ENCODE measurements at places on chromosomes 7 and 10.

DNA sequence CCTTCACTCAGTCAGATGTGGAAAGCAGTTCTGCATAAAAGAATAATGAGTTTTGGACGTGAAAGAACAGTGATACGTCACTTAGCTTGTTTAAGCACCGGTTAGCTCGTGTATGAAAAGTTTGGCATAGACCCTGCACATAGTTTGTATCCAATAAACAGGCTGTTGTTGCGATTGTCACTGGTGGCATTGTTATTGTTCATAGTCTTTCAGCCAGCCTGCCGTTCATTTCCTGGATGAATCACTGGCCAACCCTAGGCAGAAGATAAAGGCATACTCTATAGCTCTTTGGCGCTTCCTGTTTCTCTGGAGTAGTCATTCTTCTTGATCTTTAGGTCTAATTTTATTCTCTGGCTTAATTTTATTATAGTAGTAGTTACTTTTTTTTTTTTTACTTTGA is 57.8 kb upstream of the ANKRD30A start:
- DNase-seq, result no peak

DNA sequence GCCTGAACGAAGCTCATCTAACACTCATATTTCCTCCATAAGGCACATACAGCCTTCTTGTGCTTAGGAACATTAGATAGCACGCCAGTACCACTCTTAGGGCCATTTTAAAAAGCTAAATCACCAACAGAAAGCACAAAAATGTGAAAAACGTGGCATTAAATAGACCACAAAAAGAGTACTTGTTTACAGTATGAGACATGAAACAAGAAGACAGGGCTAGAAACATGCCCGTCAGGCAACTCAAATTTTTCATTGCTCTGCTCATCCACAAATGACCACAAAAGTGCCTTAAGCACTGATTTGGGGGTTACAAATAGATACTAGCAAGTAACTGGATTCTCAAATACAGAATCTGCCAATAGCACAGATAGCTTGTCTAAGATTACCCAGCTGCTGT is 67.8 kb downstream of the ELMO1 start:
- no peak for DNase-seq

DNA sequence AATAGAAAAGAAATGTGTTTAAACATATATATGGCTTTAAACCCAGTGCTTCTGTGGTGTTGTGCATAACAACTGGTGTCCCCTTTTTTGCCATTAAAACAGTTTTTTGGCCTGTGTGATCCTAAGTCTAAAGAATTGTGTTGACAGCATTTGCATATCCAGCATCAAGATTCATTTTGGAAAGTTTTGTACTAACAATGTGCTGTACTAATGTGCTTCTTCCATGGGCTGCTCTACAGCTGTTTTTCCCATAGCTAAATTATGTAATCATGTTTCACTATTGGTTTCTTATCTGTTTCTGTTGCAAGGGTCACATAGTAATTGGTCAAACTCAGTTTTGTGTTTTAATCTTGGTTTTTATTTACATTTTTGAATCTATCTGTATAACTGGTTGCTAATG is 5.5 kb downstream of the CNNM2 start:
- no peak for DNase-seq

GRCh38 chr10:19847321-19847720 is 31.1 kb downstream of the PLXDC2 start:
- DNase-seq, result no peak

GRCh38 chr10:78356291-78356900 is 322.7 kb downstream of the RPS24 start:
- no peak for DNase-seq

DNA sequence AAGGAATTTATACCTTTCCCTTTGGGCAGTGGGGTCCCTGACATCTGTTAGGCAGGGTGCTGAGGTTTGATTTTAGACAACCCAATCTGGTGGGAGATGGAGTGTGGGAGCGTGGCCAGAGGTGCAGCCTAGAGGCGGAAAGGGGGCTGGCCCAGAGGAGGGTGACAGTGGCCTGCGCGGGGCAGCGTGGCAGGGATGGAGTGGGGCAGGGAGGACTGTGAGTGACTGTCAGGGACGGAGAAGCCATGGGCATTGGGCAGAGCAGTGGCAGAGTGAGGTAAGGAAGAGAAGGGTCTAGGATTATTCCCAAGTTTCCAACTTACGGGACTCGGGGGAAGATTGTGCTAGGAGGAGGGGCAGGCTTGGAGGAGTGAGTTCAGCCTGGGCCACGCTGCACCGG is 181.9 kb downstream of the CCDC3 start:
- no peak for DNase-seq

DNA sequence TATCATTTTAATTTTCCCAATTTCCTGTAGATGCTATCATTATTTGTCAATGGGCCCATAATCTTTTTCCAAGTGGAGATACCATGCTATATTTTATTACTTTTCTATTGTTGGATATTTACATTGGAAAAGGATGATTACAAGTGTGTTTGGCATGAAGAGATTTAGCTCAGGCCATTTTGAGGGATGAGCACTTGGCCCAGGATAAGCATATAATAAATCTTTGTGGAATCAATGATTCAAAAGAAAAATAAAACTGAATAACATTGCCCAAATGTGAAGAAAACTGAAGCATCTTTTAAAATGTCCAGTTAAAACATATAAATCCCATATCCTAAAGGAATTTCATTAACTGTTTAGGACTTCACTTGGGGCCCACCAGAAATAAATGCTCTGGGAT is 260.9 kb upstream of the BMPER start:
- no peak for DNase-seq

DNA sequence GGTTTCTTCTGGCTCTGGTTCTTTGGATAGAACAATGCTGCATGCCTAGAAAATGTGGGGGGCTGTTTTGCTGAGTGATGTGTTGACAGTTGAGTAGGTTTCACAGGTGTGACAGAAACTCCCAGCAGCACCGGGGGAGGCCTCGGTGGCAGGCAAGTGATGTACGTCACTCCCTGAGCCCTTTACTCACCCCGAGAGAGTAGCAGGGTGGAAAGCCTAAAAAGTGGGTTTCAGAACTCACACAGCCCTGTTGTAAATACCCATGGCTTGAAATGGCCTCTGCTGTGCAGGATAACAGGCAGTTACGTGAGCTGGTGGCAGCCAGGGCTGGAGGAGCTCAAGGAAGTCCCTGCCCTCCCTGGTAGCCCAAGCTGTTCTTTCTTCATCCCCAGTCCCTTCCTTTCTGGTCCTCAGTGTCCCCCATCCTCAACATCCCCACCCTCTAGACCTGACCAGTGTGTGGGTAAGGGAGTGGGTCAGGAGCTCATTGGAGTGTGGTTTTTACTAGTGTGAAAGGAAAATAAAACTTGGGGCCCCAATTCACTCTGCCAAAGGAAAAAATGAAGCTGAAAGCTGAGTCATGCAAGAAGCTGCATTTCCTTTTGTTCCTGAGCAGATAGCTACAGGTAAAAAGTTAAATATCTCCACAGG is 258.1 kb downstream of the STK31 start:
- no peak for DNase-seq

DNA sequence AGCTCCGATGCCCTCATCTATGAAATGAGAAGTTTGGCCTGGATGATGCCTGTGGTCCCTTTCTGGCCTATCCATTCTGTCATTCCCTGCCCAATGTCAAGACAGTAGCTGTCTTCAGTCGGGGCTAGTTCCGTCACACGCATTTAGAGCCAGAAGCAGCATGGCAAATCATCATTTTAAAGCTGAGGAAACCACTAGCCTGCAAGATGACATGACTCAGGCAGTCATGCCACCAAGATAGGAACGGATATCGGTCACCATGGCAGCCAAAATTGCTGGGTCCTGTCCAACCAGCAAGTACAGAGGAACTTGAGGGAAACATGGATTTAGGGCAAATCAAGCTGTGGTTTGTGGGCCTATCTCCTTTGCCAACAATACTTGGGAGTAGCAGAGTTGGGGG is 64.5 kb upstream of the MRLN start:
- DNase-seq, result peak; percentile 85

DNA sequence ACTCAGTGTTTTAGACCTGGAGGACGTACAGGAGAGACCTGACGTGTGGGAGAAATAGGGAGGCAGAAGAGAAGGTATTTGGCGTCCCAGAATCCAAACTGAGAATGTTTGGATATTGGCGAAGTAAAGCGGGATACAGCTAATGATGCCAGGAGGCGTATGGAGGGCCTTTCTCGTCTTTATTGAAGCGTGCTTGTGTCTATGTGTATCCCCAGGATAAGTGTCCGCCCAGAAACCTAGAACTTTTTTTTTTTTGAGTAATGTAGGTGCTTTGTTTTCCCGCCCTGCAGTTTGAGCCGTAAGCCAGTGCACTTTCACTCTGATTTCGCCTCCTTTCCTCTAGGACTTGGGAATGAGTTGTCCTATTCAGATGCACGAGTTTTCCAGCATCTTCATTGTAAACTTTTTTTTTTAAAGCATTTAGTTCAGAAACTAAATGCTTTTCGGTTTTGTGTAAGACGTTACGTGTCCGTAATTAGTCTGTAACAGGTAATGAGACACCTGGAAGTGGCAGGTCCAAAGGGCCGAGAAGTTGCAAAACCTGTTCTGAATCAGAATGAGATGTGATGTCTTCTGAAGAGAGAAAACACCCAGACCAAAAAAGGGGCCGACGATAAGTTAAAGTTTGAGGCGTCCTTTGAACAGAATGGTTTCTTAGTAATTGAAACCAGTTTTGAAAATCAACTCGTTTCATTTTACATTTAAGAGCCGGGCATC is 746 bp downstream of the ARL5B start:
- DNase-seq, result no peak

DNA sequence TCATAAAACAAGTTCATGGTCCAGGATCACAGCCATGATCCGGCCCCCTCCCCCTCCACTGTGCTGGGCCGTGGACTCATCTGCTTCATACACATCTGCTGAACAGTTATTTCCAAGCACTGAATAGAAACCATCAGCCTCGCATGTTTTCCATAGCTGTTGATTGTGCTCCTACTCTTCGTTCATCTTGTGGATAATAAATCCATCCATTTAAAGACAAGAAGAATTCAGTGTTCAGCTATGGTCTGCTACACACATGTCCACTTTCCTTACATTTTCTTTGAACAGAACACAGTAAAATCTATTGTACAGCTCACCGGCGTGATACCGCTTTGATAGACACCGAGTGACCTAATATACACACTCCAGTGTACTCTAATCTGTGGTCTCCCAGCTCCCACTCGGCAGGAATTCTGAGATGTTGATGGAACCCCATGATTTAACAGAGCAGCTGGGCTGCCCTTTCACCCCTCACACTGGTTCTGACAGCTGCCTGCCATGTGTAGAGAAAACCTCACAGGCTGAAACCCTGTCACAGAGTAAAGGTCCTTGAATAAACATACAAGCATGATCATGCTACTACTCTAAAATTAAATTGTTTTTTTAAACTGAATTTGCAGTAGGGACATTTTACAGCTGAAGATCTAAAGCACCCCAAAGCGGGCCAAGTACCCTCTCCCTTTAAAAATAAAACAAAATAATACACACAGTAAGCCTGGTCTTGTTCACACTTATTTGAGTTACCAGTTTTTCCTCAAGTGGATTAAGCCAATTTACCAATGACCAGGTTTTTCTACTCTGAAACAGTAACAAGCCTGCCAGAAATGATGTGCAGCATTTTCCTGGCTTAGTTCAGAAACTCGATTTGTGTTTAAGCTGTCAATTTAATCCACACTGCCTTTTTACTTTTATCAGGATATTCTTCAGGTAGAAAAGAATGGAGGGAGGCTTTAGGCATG is 95.1 kb upstream of the FZD1 start:
- no peak for DNase-seq

DNA sequence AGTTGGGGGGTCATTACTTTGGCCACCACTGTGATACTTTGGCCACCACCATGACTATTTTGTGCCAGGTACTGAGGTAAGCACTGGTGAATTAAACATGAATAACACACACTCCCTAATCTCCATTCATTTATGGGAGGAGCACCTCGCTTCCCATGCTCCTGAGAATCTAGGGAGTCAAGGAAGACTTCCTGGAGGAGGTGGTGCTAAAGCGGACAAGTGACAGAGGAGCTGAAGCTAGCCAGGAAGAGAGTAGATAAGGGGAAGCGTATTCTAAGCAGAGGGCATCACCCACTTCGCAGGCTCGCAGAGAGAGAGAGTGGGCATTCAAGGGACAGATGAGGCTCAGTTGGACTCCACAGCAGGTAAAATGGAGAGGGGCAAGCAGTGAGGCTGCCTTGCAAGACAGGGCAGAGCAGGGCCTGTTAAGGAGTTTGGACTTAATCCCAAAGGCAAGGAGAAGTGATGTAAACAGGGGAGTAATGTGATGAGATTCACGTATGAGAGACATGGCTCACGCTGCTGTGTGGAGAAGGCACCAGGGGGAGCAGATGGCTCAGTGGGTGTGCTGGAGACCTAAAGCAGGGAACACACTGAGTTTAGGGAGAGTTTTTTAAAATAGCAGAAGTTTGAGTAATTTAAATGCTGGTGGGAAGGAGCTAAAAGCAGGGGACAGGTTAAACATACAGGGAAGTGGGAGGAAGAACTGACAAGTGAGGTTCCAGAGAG is 21.3 kb upstream of the TMEM248 start:
- DNase-seq, result no peak

GRCh38 chr10:77392851-77393250 is 244.8 kb downstream of the KCNMA1 start:
- peak; percentile 81 for DNase-seq

DNA sequence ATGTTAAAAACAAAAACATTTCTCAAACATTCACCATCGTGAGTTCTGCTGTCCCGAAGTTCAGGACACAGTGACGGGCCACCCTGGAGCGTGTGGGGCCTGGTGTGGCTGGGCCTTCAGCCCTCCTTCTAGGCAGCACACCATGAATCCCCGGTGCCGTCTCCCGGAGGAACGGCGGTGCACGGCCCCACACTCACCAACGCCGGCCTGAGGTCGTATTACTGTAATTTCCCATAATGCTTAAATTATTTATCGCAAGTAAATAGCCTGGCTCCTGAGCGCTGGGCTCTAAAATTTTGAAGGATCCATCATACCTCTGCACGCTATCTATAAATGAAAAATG is 1.4 kb downstream of the STK32C start:
- no peak for DNase-seq

GRCh38 chr10:46523962-46524471 is 32.4 kb downstream of the GPRIN2 start:
- DNase-seq, result peak; percentile 67

- no peak for DNase-seq
Observed at GRCh38 chr10:61313460-61313859, 139.7 kb downstream of the TMEM26 start.

GRCh38 chr7:50940621-50941020 is 157.9 kb upstream of the GRB10 start:
- DNase-seq, result no peak

All from tibial artery (tissue), 4 donors.